K562 (cell line): ENCODE measurements at places on chromosomes 11 and 22.

GRCh38 chr11:65662247-65662798 is 393 bp downstream of the RELA start:
- no peak for DNase-seq

- DNase-seq: no peak
These were observed 27.2 kb downstream of the GVQW3 start for GRCh38 chr11:76408171-76408965.

- DNase-seq: no peak
These were observed 12.3 kb downstream of the MYO7A start for GRCh38 chr11:77140231-77140851.

DNA sequence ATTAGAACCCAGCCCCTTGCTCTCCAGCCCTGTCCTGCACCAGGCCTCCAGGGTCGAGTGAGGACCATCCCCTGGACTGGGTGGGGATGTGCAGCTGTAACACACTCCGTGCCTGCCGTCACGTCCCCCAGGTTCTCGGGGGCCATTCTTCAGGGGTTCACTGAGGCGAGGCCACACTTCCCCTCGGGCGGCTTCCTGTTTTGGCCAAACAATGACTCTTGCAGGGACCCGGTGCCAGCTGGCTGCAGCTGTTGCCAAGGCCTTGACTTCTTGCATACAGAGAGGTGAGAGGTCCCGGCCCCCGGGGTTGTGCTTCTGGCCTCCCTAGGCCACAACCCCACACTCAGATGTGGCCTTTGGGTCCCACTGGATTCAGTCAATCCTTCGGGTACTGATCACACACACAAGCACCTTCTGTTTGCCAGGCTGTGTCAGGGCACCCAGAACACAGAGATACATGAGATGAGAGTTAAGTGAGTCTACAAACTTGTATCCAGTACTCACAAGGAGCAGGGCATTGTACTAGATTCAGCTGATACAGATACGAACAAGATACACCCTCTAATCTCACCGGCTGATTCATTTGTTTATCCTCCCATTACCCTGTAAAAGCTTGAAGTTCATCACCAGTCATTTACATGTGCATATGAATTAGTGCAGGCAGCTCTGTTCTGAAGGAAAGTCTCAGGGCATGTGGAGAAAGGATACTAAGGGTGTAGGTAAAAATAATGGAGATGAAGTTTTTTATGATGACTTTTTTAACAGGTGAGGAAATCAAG is 32.9 kb downstream of the LRRC32 start:
- DNase-seq: no peak

DNA sequence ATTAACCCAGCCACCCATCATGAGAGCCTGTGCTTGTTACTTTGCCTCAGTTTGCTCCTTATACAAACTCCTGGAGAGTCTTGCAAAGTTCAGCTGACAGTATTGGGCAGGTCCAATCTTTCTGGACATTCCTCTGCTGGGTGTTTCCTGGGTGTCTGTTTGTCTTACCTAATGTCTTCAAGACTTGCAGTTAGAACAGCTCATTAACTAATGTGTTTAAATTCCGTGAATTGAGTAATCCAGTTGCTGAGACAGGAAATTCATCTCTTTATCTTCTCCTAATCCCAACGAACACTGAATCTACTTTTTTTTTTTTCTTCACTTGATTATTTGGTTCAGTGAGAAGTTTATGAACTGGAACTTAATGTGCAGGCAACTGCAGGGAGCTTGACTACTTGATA is 20.6 kb downstream of the BCO2 start:
- DNase-seq: no peak

GRCh38 chr11:115084231-115084630 is 405.9 kb downstream of the NXPE2 start:
- DNase-seq: no peak

DNA sequence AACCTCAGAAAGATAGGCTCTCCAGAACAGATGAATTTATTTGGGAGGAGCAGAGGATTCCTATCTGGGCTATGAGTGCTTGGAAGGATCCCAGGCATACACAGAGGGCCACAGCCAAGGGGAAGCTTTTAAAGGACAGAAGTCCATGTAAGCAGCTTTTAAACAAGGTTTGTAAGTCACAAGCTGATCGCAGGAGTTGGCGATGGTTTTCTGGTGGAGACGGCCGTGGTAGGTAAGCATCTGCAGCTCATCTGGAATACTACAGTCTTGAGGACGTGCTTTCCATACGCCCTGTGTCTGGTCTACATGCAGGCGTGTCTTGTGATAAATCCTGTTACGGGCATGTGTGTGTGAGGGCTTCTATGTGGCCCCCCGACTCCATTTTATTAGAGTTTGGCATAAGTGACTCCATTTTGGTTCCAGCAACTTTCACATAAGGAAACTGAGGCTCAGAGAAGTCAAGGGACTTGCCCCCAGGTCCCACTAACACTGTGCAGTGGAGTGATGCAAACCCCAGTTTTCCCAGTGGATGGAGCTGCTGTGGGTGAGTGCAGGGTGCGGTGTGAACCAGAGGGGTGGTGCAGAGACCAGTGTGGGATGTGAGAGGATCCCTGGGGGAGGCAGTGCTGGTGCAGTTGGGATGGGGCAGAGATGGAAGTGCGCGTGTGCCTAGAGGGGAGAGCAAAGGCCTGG is 11.8 kb upstream of the ACY3 start:
- no peak for DNase-seq

- no peak for DNase-seq
These were observed 44.6 kb upstream of the SORL1-AS1 start for GRCh38 chr11:121497176-121497998.

DNA sequence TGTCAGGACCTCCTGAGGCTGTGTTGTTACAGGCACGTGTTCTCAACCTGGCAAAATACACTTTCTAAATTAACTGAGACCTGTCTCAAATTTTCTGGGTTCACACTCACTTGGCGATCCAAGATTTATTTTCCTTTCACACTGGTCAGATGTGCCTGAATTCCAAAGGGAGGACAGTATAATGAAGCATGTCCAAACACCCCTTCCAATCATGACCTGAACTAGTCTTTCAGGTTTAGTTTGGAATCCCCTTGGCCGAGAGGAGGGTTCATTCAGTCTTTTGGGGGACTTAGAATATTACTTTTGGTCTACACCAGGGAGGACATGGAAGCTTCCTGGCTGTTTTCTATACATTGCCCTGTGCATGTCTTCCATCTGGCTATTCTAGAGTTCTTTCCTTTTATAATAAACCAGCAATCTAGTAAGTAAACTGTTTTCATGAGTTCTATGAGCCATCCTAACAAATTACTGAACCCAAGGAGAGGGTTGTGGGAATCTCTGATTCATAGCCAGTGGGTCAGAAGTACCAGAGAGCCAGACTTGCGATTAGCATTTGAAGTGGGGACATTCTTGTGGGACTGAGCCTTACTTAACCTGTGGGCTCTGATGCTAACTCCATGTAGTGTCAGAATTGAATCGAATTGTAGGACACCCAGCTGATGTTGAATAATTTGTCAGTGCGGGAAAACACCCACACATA is 14.8 kb upstream of the TMEM216 start:
- DNase-seq: no peak

DNA sequence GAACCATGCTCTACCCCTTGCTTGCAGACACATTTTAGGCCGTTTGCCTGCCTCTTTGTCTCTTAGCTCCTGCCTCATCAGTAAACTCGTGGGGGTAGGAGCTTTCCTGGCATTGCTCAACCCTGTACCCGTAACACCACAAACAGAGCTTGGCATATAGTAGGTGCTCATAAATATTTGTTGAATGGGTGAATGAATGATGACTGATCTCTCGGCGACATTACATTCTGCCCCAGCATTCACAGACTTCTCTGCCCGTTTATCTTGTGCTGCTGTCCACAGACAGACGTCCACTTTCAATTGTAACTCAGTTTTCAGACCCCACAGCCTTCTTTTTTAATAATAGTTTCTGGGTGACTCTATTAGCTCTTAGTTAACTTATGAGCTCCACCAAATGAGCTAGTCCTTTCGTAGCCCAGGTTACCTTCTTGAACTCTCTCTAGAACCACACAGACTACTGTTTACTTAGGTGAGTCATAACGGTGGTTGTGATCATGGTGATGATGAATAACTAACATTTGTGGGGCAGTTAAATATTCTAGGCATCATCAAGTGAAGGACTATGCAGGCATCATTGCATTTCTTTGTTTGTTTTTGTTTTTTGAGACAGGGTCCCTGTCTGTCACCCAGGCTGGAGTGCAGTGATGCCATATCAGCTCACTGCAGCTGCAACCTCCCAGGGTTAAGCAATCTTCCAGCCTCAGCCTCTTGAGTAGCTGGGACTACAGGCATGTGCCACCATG is 188.4 kb downstream of the ADAMTS15 start:
- DNase-seq: no peak

DNA sequence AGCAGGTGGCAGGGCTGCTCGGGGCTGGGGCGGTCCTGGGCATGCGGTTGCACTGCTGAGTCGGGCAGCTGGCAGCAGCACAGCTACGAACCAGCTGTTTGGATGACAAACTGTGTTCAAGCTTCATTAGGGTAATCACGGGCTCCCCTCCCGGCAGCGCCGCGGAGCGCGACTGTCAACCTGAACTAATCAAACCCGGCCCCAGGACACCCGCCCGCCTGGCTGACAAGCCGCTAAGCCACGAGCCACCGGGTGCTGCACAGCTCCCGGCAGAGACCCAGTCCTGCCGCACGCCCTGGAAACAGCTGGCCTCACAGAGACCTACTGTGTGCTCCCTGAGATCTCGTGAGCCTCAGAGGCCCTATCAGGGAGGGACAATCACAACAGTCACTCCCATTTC is 60.6 kb upstream of the TCF20 start:
- no peak for DNase-seq

- DNase-seq: peak; percentile 42
These were observed 21.8 kb downstream of the NF2 start for GRCh38 chr22:29625090-29625825.

DNA sequence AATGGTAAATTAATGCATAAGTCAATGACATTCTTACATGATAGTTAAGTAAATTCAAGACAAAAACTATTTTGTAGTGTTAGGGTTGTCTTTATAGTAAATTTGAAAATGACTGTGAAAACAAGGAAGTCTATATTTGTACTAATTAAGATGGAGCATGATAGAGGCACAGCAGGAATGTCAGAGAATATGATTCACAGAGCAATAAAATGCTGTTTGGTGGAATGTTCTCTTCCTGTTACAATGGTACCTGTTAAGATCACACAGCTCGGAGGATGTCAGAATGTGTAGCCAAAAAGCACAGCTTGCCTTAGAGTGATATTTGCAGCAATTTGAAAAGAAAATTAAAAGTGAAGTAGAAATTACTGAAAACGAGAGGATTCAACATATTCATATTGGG is 2339.7 kb upstream of the RAG2 start:
- no peak for DNase-seq

- no peak for DNase-seq
These were observed 245.0 kb downstream of the CSNK2A3 start for GRCh38 chr11:11108026-11108425.

DNA sequence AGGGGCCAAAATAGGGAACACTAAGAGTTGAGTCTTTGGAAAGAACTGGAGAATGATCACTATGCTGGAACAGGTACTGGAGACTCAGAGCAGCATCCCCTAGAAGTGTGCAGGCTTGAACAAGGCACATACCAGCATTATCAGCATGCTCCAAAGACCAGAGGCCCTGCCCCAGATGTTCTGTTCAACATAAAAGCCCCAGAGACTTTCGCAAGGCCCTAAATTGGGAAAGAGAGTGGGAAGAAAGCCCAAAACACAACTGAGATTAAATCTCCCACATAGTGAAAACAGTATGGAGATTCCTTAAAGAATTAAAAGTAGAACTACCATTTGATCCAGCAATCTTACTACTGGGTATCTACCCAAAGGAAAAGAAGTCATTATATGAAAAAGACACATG is 9.4 kb downstream of the CNGA4 start:
- DNase-seq: no peak

GRCh38 chr11:131758726-131759125 is 388.3 kb downstream of the NTM start:
- DNase-seq: no peak
